ENCODE measurements at places on chromosomes 6 and 20. TPM values are rescaled to one million over a fixed set of nuclear protein-coding genes. Genes with fewer than 3 reads are reported as not detected.
A peak's percentile ranks its signal among the peaks of the same experiment; 100 is the strongest.

DNA sequence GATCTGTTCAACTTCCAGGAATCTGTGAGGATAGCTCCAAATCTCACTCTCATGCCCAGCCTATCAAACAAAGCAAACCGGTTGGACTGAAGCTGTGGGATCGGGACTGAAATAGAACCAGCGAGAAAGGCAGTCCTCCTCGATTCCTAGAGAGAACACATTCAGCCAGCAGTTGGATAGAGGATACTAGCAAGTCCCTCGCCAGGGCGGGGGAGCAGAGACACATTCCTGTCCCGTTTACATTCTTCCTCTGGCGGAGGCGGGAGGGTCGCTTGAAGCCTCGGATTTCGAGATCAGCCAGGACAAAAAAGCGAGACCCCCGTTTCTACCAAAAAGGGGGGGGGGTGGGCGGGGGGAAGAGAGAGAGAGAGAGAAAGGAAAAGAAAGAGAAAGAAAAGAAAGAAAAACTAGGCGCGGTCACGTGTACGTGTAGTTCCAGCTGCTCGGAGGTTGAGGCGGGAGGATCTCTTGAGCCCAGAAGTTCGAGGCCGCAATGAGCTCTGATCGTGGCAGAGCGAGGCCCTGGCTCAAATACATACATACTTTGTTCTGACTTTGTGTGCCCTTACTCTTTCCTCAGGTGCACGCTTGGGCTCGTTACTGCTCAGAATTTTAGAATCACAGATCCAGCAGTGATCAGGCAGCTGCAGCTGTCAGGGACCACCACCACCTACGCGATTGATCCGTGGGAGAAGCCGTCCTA is 19.5 kb downstream of the ZNF311 start:
- DNase-seq = no peak

GRCh38 chr20:47303736-47304135 is 52.8 kb downstream of the ZMYND8 start:
- DNase-seq = no peak

- no peak for DNase-seq
Observed at GRCh38 chr6:110662490-110663211, 152.6 kb downstream of the CDK19 start.

DNA sequence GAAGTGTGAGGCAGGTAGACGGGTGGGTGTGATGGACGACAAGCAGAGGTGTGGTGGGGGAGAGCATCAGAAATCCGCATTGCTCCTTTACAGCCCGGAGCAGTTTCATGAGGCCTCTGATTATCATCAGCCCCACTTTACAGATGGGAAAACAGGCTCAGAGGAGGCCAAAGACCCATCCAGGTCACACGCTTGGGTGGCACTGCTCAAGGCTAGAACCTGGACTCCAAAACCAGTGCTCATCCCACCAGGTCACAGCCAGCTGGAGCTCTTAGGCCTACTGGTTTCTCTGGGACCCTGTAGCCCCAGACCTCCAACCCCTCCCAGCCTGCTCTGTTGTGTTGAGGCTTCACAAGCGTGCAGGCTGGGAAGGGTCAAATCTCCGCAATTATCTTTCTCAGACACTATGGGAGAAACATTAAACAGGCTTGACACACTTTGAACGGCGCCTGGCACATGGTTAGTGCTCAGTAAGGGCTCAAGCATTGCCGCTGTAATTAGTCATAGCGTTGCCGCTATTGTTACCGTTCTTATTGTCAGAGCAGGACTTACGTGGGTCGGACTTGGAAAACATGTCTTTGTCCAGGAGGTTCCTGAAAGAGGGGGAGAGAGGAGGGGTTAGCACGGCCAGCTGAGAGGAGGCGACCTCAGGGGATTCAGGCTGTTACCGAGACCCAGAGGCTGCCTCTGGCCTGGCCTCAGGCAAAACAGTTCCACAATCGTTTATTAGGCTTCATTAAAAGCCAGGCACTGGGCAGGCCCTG is 16.6 kb downstream of the CPNE5 start:
- DNase-seq = no peak

DNA sequence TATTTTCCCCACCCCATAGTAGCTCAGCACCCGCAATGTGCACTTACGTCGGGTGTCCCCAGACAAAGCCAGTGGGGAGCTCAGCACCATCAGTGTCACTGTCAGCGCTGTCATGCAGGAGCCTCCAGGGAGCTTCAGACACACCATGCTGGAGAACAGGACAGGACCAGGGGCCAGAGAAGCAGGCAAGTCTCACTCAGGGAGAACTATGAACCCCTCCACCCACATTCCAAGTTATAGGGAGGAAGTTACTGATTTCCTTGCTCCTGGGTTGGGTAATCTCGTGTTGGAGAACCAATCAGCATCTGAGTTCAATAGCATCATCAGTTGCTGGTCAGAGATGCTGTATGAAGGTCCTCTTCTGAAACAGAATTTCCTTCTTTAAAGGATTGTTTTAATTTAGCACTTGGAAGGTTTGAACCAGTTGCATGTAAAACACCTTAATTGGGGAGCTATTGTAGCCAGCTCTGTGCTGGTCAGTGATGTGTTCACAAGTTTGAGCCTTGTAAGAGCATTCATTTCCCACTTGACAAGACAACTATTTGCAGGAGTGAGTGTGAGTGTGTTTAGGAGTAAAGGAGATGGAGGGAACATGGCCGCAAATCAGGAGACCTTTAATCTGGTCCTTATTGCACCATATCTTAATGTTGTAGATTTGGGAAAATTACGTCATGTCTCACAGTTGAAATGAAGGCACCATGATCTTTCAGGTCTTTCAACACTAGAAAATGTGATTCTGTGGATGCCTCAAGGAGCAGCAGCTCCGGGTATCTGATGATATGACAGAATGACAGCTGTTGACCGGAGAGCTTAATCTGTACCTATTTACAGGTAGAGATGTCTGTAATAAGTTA is at the start of gene HLA-DRB1:
TSS of gene HLA-DRB1 (minus strand) at position 253 of the 854 bp plus-strand sequence. CDS start at position 147, 106 bp downstream.
- DNase-seq = no peak

GRCh38 chr6:147782302-147782701 is 273.8 kb downstream of the SAMD5 start:
- no peak for DNase-seq

GRCh38 chr6:135383301-135383700 is 114.2 kb downstream of the AHI1 start:
- no peak for DNase-seq

- no peak for DNase-seq
Observed at GRCh38 chr6:37155394-37156312, 14.3 kb upstream of the PIM1 start.

DNA sequence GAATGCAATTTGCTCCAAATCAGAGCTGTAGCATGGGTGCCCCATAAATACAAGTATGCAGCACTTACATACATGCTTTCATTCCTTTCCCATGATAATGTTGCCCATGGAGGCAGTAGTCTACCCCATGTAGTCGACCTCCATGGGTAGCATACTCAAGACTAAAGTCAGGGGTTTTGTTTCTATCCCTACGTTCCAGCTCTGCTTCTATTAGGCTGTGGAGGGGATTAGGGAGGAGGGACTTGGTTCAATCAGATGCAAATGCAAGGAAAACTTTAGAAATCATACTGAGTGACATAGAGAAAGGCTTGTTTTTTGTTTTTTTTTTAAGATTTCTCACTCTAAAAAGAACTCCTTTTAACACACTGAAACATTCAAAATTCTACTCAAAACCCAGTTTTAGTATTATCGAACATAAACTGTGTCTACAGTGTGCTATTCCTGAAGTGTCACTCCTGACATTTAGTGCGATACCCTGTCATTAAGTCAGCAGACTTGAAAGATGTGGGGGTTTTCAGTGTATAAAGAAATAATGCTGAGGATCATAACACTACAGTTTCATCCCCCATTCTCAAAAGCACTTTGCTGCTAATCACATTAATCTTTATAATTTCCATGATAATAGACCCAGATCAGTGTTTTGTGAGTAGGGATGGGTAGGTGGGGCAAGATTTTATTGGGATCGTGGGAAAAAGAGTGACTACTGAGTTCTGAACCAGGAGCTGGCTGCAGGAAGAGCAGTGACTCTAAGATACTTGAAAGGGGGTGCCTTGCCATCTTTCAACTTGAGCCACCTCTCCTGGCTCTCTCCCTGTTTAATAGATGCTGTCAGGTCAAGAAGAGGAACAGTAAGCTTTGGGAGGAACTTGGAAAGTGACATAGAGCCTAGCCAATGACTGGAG is 40.4 kb upstream of the SCML4 start:
- DNase-seq = no peak

- no peak for DNase-seq
Observed at GRCh38 chr6:93584300-93584699, 164.9 kb upstream of the EPHA7 start.

- no peak for DNase-seq
Observed at GRCh38 chr20:44166477-44166876, 20.5 kb downstream of the JPH2 start.

GRCh38 chr6:63685446-63686379 is 50.1 kb downstream of the PHF3 start:
- no peak for DNase-seq

DNA sequence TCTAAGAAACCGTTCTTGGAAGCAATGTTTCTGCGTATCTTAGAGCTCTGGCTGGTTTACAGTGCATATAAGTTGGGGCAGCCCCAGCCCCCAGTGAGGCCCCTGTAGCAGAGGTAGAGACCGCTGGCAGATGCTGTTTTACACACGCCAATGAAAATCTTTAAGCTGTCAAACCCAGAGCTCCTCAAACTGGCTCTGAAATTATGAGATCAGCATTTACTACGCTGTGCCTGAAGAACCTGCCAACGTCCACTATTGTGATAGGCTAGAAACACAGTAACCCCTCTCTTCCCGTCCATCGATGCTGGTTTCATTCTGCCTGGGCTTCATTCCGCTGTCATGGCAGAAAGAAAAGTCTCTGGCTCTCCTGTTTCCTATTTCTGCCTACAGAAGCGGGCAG is 160.6 kb downstream of the SMOC2 start:
- no peak for DNase-seq

GRCh38 chr20:14235355-14235754 is 102.1 kb downstream of the FLRT3 start:
- no peak for DNase-seq

GRCh38 chr6:1659816-1660215 is 50.1 kb downstream of the FOXC1 start:
- DNase-seq = peak; percentile 34

DNA sequence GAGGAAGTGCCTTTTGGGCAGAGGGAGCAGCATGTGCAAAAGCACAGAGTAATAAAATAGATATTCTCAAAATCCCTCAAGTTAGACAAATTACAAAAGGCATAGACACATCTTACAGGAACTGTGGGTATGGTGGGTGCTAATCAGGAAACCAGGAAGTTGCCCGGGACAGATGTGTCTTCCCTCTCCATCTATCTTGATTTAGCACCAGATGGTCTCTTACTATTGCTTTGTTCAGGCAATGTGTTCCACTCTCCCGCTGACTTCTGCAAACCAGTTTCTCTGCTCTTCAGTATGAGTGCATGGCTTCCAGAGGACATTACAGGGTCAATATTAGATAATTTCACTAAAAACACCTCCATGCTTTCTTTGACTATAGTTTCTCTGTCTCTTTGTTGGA is 13.2 kb downstream of the CITED2 start:
- DNase-seq = no peak

DNA sequence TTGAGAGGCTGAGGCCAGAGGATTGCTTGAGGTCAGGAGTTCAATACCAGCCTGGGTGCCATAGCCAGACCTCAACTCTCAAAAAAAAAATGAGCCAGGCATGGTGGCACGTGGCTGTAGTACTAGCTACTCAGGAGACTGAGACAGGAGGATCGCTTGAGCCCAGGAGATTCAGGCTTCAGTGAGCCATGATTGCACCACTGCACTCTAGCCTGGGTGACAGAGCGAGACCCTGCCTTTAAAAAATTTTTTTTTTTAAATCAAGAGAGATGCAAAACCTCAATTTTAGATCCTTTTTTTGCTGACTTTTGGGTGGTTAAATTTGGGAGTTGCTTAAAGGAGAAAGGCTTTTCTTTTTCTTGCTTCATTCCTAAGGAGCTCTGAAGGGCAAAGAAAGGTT is 70.9 kb downstream of the DHX35 start:
- no peak for DNase-seq

DNA sequence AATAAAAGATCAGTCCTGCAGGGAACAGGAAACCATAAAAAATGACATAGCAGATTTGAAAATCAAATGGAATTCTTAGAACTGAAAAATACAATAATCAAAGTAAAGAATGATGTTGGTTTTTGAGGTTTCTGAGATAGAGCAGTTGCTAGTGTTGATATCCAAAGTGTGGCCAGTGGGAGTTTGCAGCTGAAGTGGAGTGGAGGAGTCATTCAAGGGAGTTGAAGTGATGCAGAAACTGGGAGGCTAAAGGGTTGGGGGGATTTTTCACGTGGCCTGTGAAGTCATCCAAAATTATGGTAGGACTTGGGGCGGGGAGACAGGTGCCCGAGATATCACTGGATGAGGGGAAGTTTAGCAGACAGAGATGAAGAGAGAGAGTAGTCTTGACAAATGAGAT is 123.6 kb downstream of the CDC5L start:
- no peak for DNase-seq

DNA sequence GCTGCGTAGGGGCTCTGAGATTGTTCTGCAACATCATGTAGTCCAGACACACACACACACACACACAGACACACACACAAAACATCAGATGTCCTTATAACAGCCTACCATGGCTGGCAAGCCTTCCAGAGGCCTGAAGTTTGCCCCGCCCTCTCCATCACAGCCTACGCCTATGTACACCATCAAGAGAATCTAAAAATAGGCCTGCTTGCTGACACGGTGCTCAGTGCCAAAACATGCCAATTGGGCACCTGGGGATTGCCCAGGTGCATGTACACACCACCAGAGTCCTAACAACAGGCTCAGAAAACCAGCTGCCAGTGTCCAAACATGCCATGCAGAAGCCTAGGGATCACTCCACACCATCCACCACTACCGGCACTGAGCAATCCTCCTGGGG is 391.7 kb upstream of the SPTLC3 start:
- no peak for DNase-seq

- DNase-seq = no peak
Observed at GRCh38 chr20:35012227-35013069, 56.8 kb downstream of the MYH7B start.

GRCh38 chr6:24649691-24650090 is 3.7 kb upstream of the KIAA0319 start:
- no peak for DNase-seq

PSMB9 gene
- polyA plus RNA-seq = 822 TPM

NKAPL gene
- not detected for polyA plus RNA-seq

ACSS1 gene
- 83.7 TPM for polyA plus RNA-seq

POM121L2 gene
- not detected for polyA plus RNA-seq

CCN2 gene
- polyA plus RNA-seq = not detected

PPP1R16B gene
- 24.9 TPM for polyA plus RNA-seq

GABRR1 gene
- polyA plus RNA-seq = not detected

TLDC2 gene
- polyA plus RNA-seq = 0.38 TPM

COL20A1 gene
- not detected for polyA plus RNA-seq

GABRR2 gene
- polyA plus RNA-seq = not detected

UNC5CL gene
- 0.19 TPM for polyA plus RNA-seq

PTK6 gene
- not detected for polyA plus RNA-seq

KIFC1 gene
- polyA plus RNA-seq = not detected

ID4 gene
- not detected for polyA plus RNA-seq

MAP7 gene
- polyA plus RNA-seq = 0.41 TPM

DEFB132 gene
- not detected for polyA plus RNA-seq

SIRPB1 gene
- polyA plus RNA-seq = 1.7 TPM

PPP1R3G gene
- polyA plus RNA-seq = not detected

STX11 gene
- polyA plus RNA-seq = 36.0 TPM

HTR1B gene
- polyA plus RNA-seq = not detected
